ENCODE measurements at places on chromosomes 16 and 17. TPM values are rescaled to one million over a fixed set of nuclear protein-coding genes. Genes with fewer than 3 reads are reported as not detected.

DNA sequence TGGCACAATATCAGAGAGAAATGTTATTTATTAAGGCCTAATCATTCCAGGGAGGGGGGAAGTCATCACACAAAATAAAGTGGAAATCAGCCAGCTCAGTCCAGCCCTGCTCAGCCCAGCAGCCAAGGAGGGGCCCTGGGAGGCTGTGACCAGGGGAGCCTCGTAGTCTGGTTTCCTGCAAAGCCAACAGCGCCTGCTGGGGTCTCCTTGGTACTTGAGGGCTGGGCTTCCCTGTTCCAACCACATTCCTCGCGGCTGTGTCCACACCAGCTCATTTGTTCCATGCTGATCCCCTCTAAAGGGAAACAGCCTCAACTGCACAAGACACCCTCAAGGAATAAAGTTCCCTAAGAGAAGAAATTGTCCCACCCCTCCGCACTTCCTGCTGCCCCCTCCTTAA, 154.0 kb downstream of the TMEM132E start:
- no peak for DNase-seq

DNA sequence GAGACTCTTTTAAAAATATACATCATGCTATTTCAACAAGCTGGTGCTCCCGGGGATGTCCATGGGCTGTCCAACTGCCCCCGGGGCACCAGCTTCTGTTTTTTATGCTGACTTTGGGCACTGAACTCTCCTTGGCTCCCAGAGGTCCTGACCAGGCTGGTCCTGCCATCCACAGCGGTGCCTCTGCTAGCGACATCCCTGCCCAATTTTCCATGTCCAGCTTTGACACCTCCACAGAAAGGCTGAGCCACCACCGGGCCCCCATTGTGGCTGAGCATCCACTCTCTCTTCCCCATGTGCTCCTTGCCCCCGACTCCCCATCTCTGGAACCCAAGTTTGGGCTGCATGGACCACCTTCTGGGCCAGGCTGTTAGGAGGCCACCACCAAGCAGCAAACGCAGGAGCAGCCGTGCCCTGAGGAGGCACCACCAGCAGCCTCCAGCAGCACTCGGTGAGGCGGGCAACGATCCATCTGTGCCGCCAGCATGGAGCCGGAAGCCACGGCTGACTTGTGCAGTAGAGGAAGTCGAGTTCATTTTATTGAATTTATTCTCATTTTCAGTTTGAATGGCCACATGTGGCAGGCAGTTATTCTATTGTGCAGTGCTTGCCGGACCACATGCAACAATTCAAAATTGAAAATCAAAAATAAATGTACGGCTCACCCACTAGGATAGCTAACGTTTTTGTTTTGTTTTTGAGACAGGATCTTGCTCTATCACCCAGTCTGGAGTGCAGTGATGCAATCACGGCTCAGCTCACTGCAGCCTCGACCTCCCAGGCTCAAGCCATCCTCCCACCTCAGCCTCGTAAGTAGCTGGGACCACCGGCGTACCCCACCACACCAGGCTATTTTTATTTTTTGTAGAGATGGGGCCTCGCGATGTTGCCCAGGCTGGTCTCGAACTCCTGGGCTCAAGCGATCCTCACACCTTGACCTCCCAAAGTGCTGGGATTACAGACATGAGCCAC, 2.8 kb upstream of the MEAK7 start:
- DNase-seq = no peak

GRCh38 chr16:16871196-16871595, 492.3 kb downstream of the NPIPA7 start:
- peak; percentile 13 for DNase-seq

Gene CCL17
- not detected for total RNA-seq

DNA sequence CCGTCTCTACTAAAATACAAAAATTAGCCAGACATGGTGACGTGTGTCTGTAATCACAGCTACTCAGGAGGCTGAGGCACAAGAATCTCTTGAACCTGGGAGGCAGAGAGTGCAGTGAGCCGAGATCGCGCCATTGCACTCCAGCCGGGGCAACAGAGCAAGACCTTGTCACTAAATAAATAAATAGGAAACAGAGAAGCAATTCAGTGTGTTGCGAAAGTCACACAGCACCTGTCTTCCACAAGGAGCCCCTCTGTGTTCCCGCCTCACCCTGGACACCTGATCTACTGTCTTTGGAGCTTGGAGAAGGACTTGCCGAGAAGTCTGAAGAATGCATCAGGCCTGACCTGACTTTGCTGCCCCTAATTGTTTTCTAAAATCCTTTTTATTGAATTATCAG, 3.5 kb upstream of the CDH1 start:
- DNase-seq = no peak

DNA sequence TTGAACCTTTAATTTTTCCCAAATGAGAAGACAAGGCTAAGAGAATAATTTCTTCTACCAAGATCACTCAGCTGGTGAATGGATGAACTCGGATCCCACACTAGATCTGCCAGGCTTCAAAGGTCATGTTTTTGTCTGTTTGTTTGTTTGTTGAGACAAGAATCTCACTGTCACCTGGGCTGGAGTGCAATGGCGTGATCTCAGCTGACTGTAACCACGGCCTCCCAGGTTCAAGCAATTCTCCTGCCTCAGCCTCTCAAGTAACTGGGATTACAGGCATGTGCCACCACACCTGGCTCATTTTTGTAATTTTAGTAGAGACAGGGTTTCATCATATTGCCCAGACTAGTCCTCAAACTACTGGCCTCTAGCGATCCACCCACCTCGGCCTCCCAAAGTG, 6.6 kb downstream of the ZNF19 start:
- DNase-seq = no peak

DNA sequence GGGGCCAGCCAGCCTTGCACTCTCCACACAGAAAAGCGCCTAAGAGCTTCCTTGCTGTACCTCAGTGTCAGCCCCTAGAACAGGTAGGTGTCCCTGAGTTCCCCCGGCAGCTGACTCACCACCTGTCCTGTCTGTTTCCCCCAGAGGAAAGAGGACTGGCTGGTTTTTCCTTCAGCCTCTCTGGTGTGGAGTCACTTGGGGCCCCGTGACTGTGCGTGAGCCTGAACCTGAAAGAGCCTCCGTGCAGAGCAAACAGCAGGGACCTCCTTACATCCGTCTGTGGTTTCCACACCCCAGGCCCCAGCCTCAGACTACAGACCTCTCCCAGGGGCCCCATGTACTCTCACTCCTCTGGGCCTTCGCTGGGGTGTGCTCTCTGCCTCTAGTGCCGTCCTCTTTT, 87.8 kb downstream of the GNAO1 start:
- DNase-seq = no peak

DNA sequence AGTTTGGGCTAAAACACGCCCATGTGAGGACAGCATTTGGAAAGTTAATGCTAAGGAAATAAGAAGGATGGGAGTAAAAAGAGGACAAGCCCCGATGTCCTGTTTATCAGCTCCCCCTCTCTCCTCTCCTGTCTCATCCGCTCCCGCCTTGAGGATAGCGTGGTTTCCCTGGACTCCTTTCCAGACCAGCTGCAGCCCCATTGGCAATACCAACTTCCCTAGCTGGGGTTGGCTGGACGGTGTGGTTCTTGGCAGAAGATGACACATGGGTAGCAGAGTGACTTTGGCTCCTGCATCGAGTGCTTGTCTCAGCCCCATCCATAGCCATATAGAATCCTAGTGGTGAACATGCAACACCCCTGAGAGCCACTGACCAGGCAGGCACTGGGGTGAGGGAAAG, 185.9 kb downstream of the CCDC182 start:
- no peak for DNase-seq

Gene NPW
- 3.3 TPM for total RNA-seq

DNA sequence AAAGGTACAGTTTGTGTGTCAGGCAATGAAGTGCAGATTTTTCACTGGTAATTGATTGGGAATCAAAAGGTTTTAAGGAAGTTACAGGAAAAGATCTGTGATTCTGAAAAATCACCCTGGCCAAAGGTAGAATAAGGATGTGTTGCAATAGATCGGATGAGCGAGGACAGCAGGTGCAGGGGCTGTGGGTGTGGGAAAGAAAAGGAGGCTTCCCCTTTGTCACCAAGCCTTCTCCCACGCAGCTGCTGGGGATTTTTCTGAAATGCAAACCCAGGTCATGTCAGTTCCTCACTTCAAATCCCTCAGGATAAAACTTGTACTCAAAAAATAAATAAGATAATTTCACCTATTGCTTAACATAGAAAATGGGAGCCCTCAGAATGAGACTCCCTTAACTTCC, 47.9 kb upstream of the ARHGAP17 start:
- no peak for DNase-seq

DNA sequence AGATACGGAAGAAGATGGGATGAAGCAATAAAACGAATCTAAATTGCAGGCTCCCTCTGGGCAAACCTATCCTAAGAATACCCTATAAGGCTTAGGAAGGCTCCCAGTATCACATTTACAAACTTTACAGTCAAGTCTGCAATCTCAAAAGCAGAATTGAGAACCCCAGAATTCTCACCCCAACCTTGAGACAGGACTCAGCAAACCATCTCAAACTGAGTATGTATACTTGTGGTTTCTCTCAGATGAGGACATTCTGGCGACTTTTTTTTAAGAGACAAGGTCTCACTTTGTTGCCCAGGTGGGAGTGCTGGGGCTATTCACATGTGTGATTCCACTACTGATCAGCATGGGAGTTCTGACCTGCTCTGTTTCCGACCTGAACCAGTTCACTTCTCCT, 19.3 kb upstream of the ITGA2B start:
- DNase-seq = no peak

Gene PDE6G
- total RNA-seq = 0.32 TPM

GRCh38 chr17:78527345-78527744, 49.9 kb downstream of the DNAH17 start:
- DNase-seq = no peak

DNA sequence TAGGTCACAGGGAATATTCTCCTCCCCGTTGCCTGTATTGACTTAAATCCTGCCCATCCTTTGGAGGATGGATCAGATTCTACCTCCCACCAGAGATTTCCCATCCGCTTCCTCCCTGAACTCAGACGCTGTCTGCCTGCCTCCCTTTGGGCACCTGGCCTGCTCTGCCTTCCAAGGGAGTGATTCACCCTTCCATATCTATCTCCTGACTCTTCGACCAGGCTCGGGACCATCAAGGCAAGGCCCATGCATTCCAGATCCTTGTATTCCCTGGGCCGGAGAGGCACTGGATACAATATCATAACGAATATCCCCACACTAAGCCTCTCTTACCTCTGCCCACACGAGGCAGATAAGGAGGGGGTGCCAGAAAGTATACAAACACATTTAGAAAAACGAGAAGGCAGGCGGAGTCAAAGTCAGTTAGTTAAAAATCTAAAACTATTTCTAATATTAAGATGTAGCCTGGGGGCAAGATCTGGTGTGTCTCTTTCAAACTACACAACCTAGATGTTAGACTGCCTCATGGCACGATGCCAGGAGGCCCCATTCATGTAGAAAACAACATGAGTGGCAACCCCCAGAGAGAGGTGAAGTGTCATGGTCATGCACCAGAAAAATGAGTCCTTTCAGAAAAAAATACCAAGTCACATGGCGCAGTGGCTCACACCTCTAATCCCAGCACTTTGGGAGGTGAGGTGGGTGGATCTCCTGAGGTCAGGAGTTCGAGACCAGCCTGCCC, 9.2 kb downstream of the PMP22 start:
- DNase-seq = peak; percentile 40

DNA sequence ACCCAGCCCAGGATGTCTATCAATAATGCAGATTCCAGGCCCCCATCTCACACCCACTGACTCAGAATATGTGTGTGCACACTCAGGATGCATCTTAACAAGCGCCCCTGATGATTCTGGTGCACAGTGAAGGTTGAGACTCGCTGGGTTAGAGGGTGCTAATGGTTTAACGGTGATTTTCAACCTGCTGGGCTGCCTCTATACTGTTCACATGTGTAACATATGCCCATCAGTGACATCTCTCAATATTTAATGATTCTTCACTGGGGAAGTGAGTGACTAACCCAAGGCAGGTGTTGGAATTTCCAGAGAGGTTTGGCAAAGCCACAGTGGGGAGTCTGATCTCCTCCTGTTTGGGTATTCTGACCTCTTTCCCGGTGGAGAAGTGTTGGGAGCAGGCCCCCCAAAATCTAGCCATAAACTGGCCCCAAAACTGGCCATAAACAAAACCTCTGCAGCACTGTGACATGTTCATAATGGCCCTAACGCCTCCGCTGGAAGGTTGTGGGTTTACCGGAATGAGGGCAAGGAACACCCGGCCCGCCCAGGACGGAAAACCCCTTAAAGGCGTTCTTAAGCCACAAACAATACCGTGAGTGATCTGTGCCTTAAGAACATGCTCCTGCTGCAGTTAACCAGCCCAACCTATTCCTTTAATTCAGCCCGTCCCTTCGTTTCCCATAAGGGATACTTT, 4.1 kb upstream of the DOC2B start:
- DNase-seq = no peak

Gene FOXL1
- total RNA-seq = 2.0 TPM

Gene PRSS21
- not detected for total RNA-seq

DNA sequence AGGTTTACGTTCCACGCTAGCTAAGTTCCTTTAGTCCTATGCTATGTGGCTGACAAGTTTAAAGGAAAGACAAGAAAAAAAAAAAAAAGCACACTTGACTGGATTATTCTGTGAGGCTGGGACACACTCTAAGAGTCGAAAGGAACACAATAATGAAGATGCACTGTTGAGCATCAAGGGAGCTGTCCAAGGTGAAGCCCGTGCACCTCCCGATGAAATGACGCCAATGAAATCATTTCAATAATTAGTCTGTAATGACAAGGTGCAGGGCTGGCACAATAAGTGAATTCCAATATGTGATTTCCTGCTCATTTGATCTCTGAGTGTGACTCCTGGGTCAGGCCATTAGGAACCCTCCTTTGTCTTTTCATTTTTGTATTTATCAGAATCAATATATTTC, 232.9 kb downstream of the CDH13 start:
- no peak for DNase-seq

- DNase-seq = no peak
Observed at GRCh38 chr17:18964018-18964351, 12.0 kb downstream of the SLC5A10 start.

Gene SLC16A6
- 0.15 TPM for total RNA-seq

DNA sequence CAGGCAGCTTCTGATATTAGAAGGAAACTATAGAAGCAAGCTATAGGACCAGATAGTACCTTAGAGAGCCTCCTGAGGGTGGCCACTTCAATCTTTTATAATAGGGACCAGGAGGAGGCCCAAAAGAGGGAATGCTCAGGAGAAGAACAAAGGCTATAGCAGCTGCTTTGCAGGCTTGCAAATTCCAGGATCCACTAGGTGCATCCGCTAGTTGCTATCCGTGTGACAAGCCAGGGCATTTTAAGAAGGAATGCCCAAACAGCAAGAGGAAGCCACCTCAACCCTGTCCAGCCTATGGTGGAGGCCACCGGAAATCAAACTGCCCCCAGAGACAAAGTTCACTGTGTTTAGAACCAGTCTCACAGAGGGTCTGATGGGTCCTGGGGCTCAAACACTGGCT, 192.6 kb upstream of the KIF2B start:
- DNase-seq = no peak

- no peak for DNase-seq
Observed at GRCh38 chr17:18860161-18860972, 2.4 kb downstream of the PRPSAP2 start.

Gene TEX19
- 0.51 TPM for total RNA-seq
